ENCODE measurements at places on chromosomes 3 and 15.

DNA sequence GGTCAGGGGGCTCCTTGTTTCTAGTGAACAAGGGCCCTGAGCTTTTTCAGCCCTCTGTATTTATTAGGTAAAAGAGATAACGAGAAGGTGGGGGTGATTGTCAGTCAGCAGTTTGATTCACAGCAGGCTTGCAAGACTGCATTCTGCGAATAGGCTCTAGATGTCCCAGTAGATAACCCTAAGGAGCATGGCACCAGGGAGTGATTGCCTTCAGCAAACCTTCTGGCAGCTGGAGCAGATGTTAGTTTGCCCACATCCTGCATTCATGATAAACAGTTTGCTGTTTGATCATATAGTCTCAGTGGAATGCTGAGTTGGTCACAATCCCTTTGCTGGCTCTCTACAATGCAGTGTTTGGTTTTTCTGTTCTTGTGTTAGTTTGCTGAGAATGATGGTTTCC is 161.3 kb upstream of the GADL1 start:
- DNase-seq: no peak

GRCh38 chr3:117441851-117442250 is 732.3 kb downstream of the TUSC7 start:
- no peak for DNase-seq

- DNase-seq: no peak
These were observed 1.5 kb downstream of the RETNLB start for GRCh38 chr3:108755686-108756085.

- DNase-seq: no peak
These were observed 295.7 kb upstream of the SOX14 start for GRCh38 chr3:137468446-137468845.

GRCh38 chr3:23806534-23807423 is 1.0 kb downstream of the UBE2E1 start:
- no peak for DNase-seq

DNA sequence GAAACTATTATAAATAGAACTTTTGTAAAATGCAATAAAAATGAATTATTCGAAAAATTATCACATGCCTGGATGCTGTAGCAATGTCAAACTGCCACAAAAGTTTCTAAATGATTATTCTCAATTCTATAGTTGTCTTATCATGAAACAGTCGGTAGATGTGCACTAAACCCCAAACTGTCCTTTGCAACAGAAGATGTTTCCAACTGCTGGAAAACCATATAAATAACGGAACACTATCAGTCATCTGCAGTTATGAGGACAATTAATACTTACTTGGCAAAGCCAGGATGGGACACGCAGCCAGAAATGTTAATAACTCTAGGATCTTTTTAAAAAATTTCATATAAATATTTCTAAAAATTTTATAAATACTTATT is 17.5 kb downstream of the EMC4 start:
- DNase-seq: no peak

All from IMR-90 (cell line).